ENCODE measurements at places on chromosomes 2 and 18. TPM values are rescaled to one million over a fixed set of nuclear protein-coding genes. Genes with fewer than 3 reads are reported as not detected.

GAL3ST2 gene
- 0.36 TPM for total RNA-seq

NAT8 gene
- total RNA-seq = not detected

EPHA4 gene
- 12.7 TPM for total RNA-seq

GDF7 gene
- total RNA-seq = under 0.01 TPM

IL37 gene
- not detected for total RNA-seq

SPATA3 gene
- not detected for total RNA-seq

SIX3 gene
- total RNA-seq = not detected

PPP1R1C gene
- total RNA-seq = 0.29 TPM

LHCGR gene
- not detected for total RNA-seq

TMEM163 gene
- total RNA-seq = under 0.01 TPM

CSRNP3 gene
- total RNA-seq = 2.7 TPM

POMC gene
- 0.59 TPM for total RNA-seq

NT5DC4 gene
- not detected for total RNA-seq

HOXD4 gene
- total RNA-seq = 1.2 TPM

CARF gene
- total RNA-seq = 13.8 TPM

SFTPB gene
- total RNA-seq = not detected

TDRD15 gene
- total RNA-seq = not detected

PKDCC gene
- 4.0 TPM for total RNA-seq

AFF3 gene
- 4.3 TPM for total RNA-seq

SPHKAP gene
- not detected for total RNA-seq

KANSL1L gene
- 38.0 TPM for total RNA-seq

MALL gene
- 4.4 TPM for total RNA-seq

ACVR1 gene
- 52.5 TPM for total RNA-seq

TFCP2L1 gene
- not detected for total RNA-seq

TMEM150A gene
- 20.6 TPM for total RNA-seq

CFAP65 gene
- total RNA-seq = not detected

MOGAT1 gene
- total RNA-seq = not detected

C1QL2 gene
- total RNA-seq = not detected

PHOSPHO2 gene
- total RNA-seq = 5.0 TPM

EFR3B gene
- total RNA-seq = 0.88 TPM

ALKAL2 gene
- total RNA-seq = not detected
